ENCODE measurements at places on chromosomes 3 and 15. TPM values are rescaled to one million over a fixed set of nuclear protein-coding genes. Genes with fewer than 3 reads are reported as not detected.

MYO5A gene
- total RNA-seq, result 18.9 TPM

IQCF5 gene
- total RNA-seq, result not detected

VWA5B2 gene
- total RNA-seq, result 0.72 TPM

GRAMD1C gene
- 12.1 TPM for total RNA-seq

P2RY12 gene
- total RNA-seq, result 0.18 TPM

CCNB2 gene
- total RNA-seq, result 32.1 TPM

IL16 gene
- 1.4 TPM for total RNA-seq

GPR15 gene
- not detected for total RNA-seq

TCAIM gene
- 13.2 TPM for total RNA-seq

ZBTB47 gene
- 22.3 TPM for total RNA-seq

CMTM8 gene
- 1.1 TPM for total RNA-seq

KIF15 gene
- 17.1 TPM for total RNA-seq

IMPG2 gene
- 0.65 TPM for total RNA-seq

C3orf22 gene
- total RNA-seq, result not detected

CLDN16 gene
- 0.09 TPM for total RNA-seq

FGD5 gene
- 0.18 TPM for total RNA-seq

SLC24A5 gene
- total RNA-seq, result not detected

SAXO2 gene
- total RNA-seq, result 0.25 TPM

CPA3 gene
- 0.18 TPM for total RNA-seq

MUC20 gene
- total RNA-seq, result 4.5 TPM

CFAP161 gene
- total RNA-seq, result 4.0 TPM

SLC30A4 gene
- total RNA-seq, result 15.3 TPM

SELENOK gene
- total RNA-seq, result 18.3 TPM

TBC1D21 gene
- total RNA-seq, result not detected

Measured in fibroblast of the aortic adventitia (primary cell).